Suprapubic skin (tissue), 4 donors: ENCODE measurements at places on chromosomes 5 and 9. TPM values are rescaled to one million over a fixed set of nuclear protein-coding genes. Genes with fewer than 3 reads are reported as not detected.

TMC1 gene
- not detected for total RNA-seq

IL3 gene
- not detected for total RNA-seq

KLF4 gene
- 718 TPM for total RNA-seq

GARIN3 gene
- total RNA-seq = not detected

CMYA5 gene
- 9.8 TPM for total RNA-seq

TMEM252 gene
- not detected for total RNA-seq

ROPN1L gene
- total RNA-seq = not detected

MEF2C gene
- total RNA-seq = 10.0 TPM

SOX30 gene
- not detected for total RNA-seq

CENPK gene
- total RNA-seq = 1.2 TPM

TTC16 gene
- total RNA-seq = not detected

SIMC1 gene
- total RNA-seq = 27.8 TPM

GRM6 gene
- total RNA-seq = not detected

CCL19 gene
- 2.0 TPM for total RNA-seq

F2RL2 gene
- 0.79 TPM for total RNA-seq

GCNT1 gene
- total RNA-seq = 7.9 TPM

MSMP gene
- not detected for total RNA-seq
